ENCODE measurements at places on chromosomes 6 and 20.

- no peak for DNase-seq
Measured at GRCh38 chr6:135600086-135600702, 102.7 kb upstream of the AHI1 start.

DNA sequence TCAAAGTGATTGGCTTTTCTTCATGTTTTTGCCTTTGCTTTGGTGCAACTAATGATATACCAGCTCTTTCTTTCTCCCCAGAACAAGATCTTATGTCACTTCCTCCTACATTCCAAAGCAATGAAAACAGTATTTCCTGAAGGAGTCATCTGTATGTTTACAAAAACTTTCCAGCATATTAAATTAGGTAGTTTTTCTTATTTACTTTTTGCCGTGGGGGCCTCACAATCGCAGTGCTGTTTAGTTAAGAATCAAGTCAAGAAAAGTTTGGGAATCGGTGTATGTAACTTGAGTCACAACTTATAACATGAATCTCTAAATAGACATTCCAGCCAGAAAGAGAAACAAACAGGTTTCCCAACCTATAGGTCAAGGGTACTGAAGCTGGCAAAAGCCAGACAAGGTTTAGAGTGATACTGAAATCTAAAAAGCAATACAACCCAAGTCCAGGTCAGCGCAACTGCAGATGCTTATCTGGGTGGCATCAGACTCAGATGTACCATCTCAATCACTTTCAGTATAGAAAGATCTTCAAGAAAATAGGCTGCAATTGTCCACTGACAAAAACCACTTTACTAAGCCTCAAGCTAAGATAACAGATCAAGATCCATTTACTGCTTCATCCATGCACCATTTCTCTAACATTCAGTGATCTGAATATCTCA, 63.6 kb downstream of the IPCEF1 start:
- DNase-seq = no peak

DNA sequence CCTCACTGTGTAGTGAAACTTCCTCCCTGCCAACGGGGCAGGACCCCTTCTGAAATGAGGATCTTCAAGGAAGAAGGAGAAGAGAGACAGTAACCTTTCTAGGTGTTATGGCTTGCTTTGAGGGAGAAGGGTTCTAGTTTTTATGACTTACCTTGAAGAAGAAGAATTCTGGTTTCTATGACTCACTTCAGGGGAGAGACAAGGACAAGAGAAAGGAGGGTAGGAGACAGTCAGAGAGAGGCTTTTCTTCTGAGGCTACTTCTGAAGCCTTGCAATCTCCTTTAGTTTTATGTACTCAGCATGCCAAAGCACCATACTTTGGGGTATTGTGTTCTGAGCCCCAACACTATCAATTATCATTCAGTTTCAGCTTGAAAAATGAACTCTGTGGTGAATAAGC, 25.8 kb upstream of the IBTK start:
- DNase-seq = no peak

DNA sequence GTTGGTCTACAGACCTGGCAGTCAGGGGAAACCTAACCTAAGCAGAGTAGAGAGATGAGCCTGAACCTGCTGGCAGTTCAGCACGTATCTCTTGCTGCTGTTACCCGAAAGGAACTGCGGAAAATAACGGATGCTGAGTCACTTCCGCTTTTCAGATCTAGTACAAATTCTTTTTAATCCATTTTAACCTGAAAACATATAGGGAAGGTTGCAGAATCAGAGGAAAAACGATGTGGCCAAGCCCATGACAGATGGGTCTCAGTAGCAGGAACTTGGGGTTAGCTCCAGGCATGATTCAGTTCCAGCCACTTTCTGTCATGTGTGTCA, 351.9 kb upstream of the PRND start:
- DNase-seq = peak; percentile 63

GRCh38 chr6:151119823-151120524, 119.8 kb upstream of the AKAP12 start:
- DNase-seq = no peak

Measured in GM12865 (cell line).